ENCODE measurements at places on chromosomes 1 and 21.

DNA sequence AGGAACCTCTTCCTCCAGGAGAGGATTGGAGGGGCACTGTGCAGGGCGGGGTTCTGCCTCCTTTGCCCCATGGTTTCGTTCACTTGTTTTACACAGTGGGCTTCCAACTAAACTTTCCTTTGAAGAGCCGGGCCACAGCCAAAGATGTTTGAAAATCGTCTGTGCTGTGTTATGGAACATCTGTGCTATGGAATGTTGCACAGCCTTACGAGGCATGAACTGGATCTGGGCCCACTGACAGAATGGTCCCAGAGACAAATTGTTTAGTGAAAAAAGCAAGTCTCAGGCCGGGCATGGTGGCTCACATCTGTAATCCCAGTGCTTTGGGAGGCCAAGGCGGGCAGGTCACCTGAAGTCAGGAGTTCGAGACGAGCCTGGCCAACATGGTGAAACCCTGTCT, 12.6 kb upstream of the MEF2D start:
- no peak for DNase-seq

DNA sequence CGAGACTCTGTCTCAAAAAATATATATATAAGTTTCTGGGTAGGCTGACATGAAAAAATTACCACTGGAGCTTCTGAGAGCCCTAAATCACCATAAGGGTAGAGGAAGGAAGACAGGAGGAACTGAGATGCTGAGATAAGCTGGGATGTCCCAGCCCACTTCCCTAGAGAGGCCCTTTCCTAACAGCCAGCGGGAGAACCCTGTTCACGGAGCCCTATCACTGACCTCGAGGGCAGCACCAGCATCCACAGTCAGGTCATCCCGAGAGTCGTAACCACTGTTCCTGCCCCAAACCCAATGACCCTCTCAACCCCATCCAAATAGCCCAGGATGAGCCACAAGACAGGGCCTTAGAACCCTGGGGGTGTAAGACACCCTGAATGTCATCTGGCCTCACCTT, 77.5 kb downstream of the CD34 start:
- DNase-seq = no peak

GRCh38 chr1:243421784-243422183, 165.9 kb downstream of the SDCCAG8 start:
- peak; percentile 21 for DNase-seq

DNA sequence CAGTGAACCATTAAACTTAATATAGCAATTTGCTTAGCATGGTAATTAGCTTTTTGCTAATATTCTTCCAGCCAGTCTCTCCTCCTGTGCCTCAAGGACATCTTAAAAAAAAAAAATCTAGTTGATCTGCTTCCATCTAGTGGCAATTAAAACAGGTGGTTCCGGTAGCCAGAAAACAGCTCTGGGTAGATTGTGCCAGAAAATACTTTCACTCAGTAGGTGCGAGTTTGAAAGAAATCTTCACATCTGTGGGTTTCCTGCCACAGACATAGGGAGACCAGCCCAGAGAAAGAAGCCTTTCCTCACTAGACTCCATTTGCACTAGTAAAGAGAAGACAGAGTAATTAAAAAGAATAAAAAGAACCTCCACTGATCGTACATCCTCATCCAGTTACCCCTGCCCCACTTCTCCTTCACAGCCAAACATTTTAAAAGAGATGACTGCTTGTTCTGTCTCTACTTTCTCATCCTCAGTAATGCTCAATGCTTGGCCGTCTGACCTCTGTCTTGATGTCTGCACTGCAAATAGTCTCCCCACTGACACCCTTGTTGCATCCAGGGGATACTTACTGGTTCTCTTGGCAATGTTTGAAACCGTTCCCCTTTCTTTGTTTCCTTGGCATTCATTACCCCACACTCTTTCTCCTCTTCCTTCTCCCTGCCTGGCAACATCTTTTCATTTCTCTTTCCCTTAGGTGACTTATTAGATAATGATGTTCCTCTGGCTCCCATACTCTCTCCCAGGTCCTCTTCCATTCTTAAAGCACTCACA, 16.9 kb downstream of the SELL start:
- peak; percentile 82 for DNase-seq

- no peak for DNase-seq
Measured at GRCh38 chr1:150224983-150225382, 10.9 kb downstream of the ANP32E start.

- DNase-seq = no peak
Measured at GRCh38 chr1:16165073-16165364, 9.2 kb upstream of the EPHA2 start.

DNA sequence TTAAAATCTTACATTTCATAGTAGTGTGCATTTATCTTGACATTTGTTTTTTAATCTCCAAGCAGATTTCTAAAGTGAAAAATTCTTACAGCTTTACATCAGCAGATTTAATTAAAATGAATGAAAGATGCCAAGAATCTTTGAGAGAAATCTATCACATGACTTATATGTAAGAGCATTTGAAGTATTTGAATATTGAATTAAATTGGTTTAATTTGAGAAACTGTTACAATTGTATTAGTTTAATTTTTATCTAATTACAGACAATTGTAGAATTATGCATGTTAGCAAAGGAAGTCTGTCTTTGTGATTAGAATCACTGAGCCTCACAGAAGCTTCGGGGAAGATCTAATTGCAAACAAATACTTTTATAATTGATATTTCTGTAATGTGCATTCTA, 52.2 kb downstream of the ASB17 start:
- no peak for DNase-seq

DNA sequence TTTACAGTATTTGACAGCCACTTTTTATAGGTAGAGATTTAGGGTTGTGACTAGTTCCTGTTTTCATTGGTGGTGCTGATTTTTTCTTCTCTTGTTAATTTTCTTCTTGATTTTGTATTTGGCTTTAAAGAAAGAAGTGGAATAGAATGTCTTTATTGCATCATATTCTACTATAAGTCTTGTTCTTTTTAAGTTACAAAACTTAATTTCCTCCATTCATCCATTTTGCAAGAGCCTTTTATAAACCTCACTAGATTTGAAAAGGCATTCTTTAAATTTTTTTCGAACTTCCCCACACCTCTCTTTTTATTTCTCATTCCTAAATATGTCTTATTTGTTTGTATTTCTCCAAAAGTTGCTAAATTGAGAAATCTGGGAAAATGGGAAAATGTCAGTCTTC, 1368.6 kb upstream of the ADGRL4 start:
- no peak for DNase-seq

DNA sequence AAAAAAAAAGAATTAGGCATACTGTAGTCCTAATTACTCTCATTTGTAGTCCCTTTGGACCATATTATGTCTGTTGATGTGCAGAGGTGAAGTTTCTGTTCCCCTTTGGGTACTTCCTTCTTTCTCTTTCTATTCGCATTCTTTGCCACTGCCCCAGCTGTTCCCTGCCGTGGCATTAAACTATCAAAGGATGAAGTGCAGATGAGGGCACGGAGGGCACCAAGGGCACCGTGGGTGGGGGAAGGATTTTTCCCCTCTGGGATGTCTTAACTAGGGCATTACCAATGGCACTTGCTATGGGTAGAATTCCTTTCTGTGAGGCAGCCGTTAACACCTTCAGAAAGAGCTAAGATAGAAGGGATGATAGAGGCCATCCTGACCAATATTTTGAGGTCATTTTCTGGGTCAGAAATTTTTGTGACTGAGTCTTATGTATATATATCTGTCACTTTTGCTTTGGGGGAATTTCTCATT, 4.9 kb upstream of the MAPKAPK2 start:
- no peak for DNase-seq

- DNase-seq = no peak
Measured at GRCh38 chr1:233289676-233290075, 5.8 kb downstream of the PCNX2 start.

DNA sequence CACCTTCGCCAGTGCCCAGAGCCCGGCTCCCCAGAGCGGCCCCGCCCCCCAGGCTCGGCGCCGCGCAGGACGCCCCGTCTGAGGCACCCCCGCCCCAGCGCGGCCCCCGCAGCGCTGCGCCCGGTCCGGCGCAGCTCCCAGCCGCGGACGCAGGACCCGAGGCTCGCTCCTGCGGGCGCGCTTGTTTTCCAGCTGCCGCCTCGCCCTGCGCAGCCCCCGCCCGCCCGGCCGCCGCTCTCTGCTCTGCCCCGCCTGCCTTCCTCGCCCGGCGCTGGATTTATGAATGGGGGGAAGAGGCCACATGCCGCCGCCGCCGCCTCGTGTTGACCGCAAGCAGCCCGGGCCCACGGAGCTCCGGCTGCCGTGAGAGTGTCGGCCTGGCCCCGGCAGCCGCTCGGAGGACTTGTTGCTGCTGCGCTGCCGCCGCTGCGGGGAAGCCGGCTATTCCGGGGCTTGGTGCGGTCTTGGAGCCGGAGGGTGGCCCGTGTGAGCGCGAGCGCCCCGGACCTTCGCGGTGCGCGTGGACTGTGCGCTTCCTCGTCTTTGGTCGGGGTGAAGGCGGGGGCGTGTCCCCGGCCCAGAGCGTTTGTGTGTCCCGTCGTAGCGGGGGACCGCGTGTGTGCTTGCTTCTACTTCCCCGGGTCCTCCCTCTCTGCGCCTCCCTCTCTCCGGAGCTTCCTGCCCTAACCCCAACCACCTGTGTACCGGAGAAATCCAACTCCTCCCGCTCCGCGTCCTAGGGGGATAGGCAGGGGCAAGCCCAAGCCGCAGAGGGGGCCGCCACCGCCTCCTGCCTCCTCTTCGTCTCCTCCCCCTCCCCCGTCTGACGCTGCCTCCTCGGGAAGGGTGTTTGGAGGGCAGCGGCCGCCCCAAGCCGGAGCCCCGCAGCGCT, 736 bp downstream of the KCNC4 start:
- DNase-seq = peak; percentile 52

GRCh38 chr1:213669964-213670691, 317.6 kb upstream of the PROX1 start:
- DNase-seq = peak; percentile 50

- DNase-seq = no peak
Measured at GRCh38 chr1:235494531-235494930, 9.7 kb downstream of the B3GALNT2 start.

GRCh38 chr1:216617081-216617875, 106.0 kb downstream of the ESRRG start:
- DNase-seq = no peak

DNA sequence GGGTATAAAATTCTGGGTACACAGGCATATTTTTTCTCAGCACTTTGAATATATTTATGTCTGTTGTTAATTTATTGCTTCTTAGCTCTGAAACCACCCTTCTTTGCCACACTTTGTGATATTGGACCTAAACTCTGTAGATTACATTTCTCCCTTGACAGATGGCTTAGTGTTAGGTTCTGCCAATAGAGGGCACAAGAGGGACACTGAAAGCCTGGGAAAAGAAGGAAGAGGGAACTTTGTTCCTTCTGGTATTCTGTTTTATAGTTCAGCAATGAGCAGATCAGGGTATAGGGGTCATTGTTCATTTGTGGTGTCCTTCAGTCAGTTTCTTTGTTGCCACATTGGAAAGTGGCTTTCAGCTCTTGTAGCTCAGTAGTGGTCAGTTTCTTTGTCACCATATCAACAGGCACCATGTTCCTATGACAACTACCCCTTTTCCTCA, 423.5 kb upstream of the PROX1 start:
- DNase-seq = no peak

GRCh38 chr1:24321697-24322469, 2.7 kb downstream of the GRHL3 start:
- peak; percentile 60 for DNase-seq

GRCh38 chr1:109762821-109763645, 690 bp downstream of the EPS8L3 start:
- no peak for DNase-seq

- no peak for DNase-seq
Measured at GRCh38 chr1:2882966-2883696, 81.6 kb upstream of the TTC34 start.

DNA sequence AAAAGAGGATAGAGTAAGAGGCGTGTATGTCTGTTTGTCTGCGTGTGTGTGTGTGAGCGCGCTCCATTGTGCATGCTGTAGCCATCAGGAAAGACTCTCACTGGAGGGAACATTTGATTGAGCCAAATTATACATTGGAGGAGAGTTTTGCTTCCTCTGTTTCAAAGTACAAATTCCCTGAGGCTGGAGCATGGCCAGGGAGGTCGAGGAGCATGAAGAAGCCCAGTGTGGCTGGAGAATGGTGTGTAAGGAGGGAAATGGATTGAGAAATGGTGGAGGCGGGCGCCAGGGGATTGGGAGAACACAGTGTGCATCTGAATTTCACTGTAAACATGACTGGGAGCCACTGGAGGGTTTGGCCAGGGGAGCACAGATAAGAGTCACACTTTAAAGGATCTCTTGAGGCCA, 22.1 kb upstream of the EFNA1 start:
- DNase-seq = no peak

DNA sequence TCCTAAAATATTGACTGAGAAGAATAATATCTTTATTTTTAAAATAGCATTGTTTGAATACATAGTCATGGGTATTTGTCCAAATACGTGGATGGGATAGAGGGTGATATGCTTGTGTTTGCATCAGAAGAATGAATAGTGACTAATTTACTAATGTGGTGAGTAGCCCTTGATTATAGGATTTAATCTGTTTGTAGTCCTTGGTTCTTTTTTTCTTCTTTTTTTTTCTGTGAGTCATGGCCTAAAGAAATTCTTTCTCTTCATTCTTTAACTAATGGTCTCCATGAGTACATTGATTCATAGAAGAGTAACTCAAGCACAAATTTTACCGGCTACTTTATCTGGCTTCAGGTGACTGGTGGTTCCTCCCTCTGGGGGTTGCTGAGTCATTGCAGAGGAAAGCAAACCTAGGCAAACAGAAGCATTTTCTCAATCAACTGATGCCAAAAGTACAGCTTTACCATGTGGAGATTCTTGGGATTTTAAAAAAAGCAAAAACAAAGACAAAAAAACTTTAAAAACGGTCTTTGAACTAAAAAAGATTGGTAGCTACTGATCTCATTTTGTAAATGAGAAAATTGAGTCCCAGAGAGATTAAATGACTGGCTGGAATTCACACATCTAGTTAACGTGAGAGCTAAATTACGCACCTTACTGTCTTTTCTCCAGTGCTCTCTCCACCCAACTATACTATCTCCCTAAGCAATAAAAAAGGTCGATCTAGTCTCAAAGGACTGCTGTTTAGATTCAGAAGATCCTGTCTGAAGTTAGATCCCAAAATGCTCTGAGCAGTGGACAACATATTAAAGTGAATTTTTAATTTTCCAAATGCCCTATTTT, 40.5 kb downstream of the AK5 start:
- DNase-seq = no peak

DNA sequence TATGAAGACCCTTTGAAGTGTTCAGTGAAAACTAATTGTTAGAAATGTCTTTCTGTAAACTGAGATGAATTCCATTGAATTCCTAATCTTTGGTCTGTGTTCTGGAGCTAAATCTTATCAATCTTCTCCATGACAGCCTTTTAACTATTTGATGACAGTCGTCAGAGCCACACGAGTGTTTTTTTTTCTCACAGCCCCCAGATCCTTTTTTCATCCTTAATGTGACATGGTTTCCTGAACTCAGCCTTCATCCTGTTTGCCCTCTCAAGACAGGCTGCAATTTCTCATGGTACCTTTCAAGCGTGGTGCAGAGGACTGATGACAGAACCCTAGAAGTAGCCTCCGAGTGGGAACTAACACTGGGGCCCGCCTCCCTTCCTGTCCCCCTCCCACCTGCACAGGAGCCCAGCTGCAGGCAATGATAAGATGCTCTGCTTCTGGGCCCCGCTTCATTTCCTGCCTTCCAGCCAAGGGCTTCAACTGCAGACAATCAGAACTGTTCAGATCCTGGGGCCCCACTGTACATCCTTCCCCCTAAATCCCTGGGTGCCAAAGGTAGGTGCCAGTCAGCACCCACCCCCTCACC, 114.6 kb upstream of the VAV3 start:
- peak; percentile 68 for DNase-seq

- DNase-seq = no peak
Measured at GRCh38 chr1:205512059-205513045, 7.9 kb downstream of the CDK18 start.

- DNase-seq = no peak
Measured at GRCh38 chr1:213245260-213245910, 194.3 kb downstream of the RPS6KC1 start.

- DNase-seq = no peak
Measured at GRCh38 chr1:204059970-204060369, 12.9 kb upstream of the SOX13 start.

Measured in CD4-positive, alpha-beta T cell treated with Interleukin-6 at 100 ng/mL for 8 hours (primary cell).